ENCODE measurements at places on chromosomes 12 and 14. TPM values are rescaled to one million over a fixed set of nuclear protein-coding genes. Genes with fewer than 3 reads are reported as not detected.

DNA sequence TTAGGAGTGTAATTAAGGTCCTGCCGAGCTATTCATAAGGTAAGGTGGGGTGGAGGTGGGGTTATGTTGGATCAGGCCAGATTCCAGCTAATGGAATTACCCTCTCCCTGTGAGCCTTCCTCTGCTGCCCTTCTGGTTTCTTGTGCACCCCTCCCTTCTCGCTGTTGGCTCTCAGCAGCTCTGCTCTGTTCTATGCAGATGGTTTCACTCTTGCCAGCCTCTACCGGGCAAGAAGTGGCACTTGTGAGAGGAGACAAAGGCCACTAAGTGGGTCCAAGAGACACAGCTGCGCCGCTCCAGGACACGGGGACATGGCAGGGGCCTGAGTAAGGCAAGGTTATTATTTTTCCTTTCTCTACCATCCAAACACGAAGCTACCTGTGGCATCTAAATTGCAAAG lies 334.4 kb downstream of the EMP1 start:
- DNase-seq, result no peak

GRCh38 chr14:28936601-28937000 lies 170.0 kb downstream of the FOXG1 start:
- DNase-seq, result no peak

DNA sequence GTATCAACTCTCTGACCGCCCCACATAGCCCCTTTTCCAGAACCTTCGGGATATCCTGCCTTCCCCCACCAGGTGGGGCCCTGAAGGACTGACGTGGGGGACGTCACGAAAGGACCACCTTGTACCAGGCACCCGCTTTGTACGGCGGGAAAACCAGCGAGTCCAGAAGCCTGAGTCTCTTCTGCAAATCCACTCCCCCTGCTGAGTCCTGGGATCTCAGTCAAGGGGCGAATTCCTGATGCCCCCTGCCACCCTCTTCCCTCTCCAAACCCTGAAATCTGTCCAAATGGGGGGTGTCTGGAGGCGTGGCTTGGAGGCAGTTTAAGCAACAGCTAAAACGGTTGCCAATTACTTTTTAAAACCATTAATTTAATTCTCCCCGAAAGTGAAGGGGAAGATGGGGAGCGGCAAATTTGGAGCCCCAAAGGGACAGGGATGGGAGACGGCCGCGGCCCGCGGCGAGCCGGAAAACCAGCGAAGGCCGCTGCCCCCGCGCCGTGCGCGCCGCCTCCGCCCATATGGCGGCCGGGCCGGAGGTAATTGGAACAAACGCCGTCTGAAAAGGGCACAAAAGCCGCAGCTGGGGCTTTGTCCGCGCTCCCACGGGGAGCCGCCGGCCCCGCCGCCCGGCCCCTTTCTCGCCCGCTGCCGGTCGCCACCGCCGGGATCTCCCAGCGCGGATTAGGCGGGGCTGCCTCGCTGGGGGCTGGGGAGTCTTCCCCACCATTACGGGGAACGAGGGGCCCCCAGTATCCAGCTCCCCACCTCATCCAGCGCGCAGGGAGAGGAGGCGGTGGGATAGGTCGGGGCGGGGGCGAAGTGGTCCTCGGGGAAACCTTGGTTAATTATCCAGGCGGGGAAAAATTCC lies 6.6 kb downstream of the LHX5 start:
- no peak for DNase-seq

DNA sequence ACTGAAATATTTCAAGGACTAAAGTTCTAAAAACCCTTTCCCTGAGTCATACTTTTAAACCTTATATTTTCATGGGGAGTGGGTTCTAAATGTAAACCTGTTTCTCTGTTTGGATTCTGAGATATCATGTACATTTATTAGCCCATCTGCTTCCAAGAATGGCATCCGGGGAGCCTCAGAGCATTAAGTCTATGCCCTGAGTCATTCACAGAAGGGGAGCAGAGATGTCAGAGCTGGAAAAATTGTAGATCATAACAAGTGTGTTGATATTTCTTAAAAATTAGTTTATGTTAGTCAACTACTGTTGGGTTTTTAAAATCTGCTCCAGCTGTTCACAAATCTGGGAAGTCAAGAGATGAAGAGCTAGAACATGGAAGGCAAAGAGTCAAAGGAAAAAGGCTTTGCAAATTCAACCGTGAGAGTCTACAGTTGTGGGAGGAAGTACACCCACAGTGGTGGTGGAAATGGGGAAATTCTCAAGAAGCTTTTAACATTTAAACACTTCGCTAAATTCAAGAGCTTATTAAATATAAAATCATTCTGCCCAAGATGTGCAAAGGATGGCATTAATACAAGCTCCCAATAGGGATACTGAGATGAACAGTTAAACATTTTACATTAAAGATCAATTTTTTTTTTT lies 70.5 kb upstream of the FLRT2 start:
- DNase-seq, result no peak

DNA sequence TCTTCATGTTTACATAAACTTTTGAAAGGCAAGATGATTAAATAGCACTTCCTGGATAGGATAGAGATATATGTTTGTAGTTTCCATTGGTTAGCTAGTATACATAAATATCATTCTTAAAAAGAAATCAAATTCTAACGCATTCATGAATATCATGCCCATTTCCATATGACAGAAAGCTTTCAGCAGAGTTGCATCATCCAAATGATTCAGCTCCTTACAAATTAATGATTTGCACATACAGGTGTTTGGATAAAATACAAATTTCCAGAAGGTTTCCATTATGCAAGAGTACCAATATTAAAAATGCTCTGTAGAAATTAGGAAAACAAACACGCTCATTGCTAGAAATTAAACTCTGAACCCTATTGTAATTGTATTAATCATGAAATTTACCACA lies 264.4 kb downstream of the FOXG1 start:
- DNase-seq, result no peak

GRCh38 chr12:127685931-127686330 lies 581.0 kb upstream of the TMEM132C start:
- DNase-seq, result no peak

GRCh38 chr14:49774106-49774505 lies 6.2 kb downstream of the KLHDC2 start:
- no peak for DNase-seq

- no peak for DNase-seq
Observed at GRCh38 chr12:70876952-70877351, 43.6 kb downstream of the PTPRR start.

- no peak for DNase-seq
Observed at GRCh38 chr14:77707355-77707723, 484 bp downstream of the ALKBH1 start.

- no peak for DNase-seq
Observed at GRCh38 chr12:62916632-62917425, 18.1 kb downstream of the PPM1H start.

- no peak for DNase-seq
Observed at GRCh38 chr12:100229876-100230275, 29.3 kb downstream of the ACTR6 start.

GRCh38 chr12:9940375-9940774 lies 8.2 kb upstream of the CLEC2A start:
- no peak for DNase-seq

- no peak for DNase-seq
Observed at GRCh38 chr12:126932156-126932555, 1334.8 kb upstream of the TMEM132C start.

- no peak for DNase-seq
Observed at GRCh38 chr14:104081261-104081835, 4.2 kb upstream of the ASPG start.

GRCh38 chr12:80490329-80490728 lies 46.3 kb downstream of the PTPRQ start:
- no peak for DNase-seq

DNA sequence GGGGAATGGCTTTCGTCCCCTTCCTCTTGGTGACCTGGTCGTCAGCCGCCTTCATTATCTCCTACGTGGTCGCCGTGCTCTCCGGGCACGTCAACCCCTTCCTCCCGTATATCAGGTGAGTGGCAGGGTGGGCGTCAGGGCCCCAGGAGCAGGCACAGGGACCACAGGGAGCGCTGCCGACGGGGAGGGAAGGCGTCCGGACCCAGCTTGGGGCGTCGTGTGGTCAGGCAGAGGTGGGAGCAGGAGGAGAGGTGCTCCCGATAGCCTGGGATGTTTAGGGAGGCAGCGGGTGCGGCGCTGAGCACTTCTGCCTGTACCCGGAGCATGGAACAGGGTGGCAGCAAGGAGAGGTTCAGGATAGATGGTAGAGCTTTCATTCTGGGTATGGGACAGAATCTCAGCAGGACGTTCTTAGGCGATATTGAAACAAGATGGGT lies 444 bp downstream of the DRAM1 start:
- no peak for DNase-seq

- no peak for DNase-seq
Observed at GRCh38 chr12:118166946-118167345, 31.0 kb downstream of the PEBP1 start.

- DNase-seq, result no peak
Observed at GRCh38 chr14:36317650-36318049, 2.8 kb downstream of the MBIP start.

DNA sequence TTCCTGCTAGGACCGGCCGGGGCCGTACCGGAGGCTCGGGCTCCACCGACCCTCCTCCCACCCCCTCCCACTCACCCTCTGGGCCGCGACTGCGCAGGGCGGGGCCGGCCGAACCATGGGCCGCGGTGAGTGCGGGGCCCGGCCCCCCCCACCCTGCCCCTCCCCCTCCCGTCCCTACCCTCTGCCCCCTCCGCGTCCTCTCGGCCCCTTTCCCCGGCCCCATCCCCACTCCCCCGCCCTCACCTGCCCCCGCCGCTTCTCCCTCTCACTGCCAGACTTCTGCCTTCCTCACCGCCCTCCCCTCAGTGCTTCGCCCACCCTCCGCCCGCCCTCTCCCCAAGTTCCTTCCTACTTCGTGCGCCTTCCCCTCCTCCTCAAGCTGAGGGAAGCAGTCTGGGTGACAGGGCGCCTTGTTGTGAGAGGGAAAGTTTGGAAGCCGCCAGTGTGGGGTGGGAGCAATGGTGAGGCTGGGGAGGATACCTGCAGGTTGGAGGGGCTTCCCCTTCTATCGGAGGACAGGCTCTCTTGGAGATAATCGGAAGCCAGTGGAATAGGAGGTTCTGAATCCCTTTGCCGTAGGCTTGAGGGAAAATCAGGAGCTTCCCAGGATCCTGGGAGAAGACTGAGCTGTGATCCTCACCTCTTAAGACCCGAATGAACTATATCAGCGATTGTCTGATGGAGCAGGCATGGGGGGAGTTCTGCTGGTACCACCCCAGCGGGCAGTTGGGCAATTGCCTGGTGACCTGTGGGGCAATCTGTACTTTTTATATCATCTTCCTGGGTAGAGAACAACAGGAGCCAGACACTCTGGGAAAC lies 472 bp downstream of the MBD6 start:
- no peak for DNase-seq

- DNase-seq, result no peak
Observed at GRCh38 chr14:47200740-47201139, 474.7 kb downstream of the MDGA2 start.

GRCh38 chr12:18146363-18146762 lies 56.4 kb upstream of the RERGL start:
- no peak for DNase-seq

GRCh38 chr14:102951034-102951433 lies 28.6 kb downstream of the AMN start:
- no peak for DNase-seq

DNA sequence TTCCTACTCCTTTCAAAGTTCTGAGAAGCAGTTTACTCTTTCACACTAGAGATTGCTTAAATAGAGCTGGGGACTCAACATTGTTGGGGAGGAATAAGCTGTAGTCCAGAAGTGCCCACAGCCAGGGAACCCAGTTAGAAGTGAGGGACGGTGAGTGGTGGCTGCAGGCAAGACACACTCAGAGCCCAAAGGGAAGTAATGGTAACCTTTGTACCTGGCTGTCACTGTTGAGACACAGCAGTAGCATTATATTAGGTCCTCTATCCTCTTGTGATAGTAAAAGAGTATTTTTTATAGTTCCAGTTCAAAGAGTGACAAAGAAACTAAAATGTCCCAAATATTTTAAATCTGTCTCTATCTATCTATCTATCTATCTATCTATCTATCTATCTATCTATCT lies 263.3 kb downstream of the TTC6 start:
- DNase-seq, result no peak

Gene CLECL1
- total RNA-seq, result 16.8 TPM

Gene ADAM21
- not detected for total RNA-seq

Gene USP44
- 4.3 TPM for total RNA-seq

Gene NFE2
- not detected for total RNA-seq

Gene PROX2
- total RNA-seq, result 0.05 TPM

Gene C2CD5
- 31.9 TPM for total RNA-seq

Gene NXPH4
- total RNA-seq, result 0.82 TPM

Gene TC2N
- total RNA-seq, result 19.9 TPM

Gene PTCSC3
- not detected for total RNA-seq

Gene PAWR
- 4.1 TPM for total RNA-seq
